AG09309 (cell line): ENCODE measurements at places on chromosomes 3 and 15.

- DNase-seq: no peak
Measured at GRCh38 chr3:58261954-58262666, 24.5 kb downstream of the ABHD6 start.

DNA sequence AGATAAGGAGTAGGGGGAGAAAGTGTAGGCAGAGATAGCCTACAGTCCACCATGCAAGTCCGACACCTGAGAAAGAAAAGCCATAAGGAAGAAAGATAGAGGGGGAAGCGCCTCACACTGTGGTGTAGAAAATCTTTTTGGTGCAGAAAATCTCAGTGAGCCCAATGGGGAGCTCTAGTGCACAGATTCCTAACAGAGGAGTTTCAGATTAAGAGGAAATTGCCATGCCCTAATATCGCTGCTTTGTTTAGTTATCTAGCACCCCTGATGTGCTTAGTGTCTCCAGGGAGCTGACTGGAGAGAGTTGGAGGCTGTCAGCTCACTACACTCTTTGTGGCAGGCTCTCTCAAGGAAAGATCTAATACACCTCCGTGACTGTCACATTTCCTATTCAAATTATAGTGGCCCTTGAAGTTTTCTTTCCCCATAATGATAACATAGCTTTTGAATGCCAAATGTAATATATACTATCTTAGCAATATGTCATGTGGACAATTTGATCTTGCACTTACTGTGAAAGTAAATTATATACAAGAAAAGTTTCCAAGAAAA, 33.7 kb downstream of the CGGBP1 start:
- DNase-seq: no peak

DNA sequence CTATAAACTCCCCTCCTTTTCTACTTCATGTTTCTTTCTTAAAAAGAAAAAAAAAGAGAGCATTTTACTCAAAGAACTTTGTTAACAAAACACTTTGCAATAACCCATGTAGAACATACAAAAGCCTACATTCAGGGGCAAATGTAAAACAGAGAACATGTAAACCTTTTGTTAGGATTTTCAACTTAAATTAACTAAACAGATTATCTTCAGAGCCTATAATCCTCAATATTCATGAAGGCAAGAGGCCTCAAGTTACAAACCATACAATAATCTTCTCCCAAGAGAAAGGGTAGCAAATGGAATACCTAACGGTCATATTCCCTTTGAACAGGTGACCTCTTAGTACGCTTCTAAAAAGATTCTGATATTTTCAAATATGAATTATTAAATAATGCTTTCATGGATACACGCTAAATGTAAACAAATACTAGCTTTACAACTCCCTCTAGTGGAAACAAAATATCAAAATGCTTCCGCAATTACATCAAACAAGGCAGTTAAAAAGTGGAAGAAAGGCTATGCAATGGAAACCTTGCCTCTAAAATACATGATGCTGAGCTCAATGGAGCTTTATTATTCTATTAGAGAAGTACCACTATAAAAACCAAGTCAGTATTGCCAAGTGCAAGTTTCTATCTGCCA, 9.9 kb downstream of the CEP152 start:
- no peak for DNase-seq

GRCh38 chr3:50574444-50574831, 5.1 kb downstream of the HEMK1 start:
- no peak for DNase-seq

DNA sequence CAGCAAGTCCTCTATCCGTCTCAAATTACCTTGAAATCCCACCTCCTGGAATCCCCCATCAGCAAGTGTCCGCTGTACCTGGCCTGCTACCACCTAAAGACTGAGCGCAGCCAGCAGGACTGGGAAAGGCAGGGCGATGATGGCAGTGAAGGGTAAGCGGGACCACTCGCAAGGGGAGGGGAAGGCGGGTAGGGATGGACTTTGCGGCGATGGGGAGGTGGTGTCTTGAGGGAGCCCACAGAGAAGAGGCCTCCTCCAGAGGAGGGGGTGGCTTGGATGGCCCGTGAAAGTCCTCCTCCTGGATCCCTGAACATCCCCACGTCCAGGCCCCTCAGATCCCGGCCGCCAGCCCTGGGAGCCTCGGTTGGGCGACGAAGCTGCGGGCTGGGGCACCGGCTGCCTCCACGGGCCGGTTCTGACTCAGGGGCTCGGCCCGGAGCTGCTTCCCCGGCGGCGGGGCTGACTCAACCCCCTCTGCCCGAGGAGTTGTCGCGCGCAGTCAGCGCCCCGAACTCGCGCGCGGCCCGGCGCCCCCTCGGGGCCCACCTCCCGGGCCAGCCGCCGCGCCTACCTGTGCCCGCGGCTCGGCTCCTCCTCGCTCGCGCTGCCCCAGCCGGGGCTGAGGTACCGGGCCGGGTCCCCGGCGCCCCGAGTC, 512 bp downstream of the LARP6 start:
- DNase-seq: no peak

GRCh38 chr3:100988080-100988479, 5.1 kb downstream of the ABI3BP start:
- no peak for DNase-seq

DNA sequence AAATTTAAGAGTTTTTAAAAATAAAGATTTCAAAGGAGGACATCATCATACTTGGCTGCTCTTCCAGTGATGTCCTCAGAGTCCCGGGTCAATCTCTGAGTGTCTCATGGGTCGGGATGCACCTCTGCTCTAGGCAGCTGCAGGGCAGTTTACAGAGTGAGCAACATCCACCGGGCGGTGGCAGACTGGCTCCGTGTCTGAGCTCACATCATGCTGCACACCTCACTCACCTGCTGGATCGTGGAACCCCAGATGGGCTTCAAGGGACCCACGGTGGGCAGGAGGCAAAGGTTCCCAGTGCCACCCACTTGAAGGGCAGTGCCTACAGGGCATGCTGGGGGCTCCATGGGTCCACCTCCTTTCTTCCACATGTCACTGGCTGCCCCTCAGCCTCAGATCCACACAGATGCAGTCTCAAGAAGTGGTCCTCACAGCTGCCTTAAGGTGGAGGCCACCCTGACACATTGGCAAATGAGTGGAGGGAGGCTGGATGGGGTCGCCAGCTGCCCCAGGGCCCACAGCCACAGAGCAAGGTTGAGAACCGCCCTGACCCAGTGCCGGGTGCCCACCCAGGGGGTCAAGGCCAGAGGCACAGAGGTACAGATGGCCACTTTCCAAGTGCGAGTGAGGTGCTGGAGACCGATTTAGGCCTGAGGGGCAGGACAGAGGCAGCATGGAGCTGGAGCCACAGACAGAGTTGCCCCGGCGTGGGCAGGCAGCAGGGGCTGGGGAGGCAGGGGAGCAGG, 25.2 kb downstream of the CYFIP1 start:
- no peak for DNase-seq
